GM12891 (cell line): ENCODE measurements at places on chromosomes 2 and 18.

GRCh38 chr2:112606547-112606946 is 22.1 kb downstream of the CHCHD5 start:
- no peak for DNase-seq

- DNase-seq: no peak
Observed at GRCh38 chr2:210536973-210537650, 19.3 kb upstream of the CPS1 start.

DNA sequence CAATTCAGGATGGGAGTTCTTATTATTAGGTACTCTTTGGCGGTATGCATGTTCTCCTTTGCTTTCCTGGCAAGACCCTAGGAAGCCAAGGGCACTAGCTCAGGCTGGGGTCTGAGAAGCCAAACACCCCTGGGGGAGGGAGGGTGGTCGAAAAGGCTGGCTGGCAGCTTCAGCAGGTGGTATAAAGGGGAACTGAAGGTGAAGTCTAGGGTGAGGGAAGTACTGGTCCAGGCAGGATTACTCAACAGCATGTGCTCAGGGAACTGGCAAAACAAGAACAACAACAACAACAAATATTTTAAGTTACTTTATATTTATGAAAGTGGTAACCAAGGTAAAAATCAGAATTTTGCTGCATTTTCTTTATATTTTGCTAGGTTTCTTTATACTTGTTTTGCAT is 40.7 kb upstream of the PCBP1 start:
- no peak for DNase-seq

DNA sequence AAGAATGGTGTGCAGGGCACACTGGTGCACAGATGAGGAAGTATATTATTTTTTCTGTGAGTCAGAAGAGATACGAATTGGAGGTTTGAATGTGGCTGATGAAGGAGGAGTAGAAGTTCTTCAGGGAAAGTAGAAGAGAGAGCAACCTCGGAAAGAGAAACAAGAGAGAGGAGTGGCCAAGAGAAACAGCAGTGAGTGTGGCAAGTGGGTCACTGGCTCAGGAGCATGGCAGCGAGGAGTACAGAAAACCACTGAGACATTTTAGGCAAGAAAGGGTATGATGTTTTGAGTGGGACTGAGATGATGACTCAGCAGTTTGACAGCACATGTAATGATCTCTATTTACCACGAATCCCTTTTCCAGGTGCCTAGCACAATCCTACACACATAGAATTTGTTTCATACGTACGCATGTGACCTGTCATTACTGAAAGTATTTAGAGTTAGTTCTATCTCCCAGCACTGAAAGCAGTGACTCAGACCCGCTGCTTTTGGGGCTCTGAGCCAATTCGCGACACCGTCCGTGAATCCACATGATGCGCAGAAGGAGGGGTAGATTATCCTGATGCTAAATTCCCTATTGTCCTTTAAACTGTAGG is 915.4 kb downstream of the DCDC2C start:
- DNase-seq: no peak

DNA sequence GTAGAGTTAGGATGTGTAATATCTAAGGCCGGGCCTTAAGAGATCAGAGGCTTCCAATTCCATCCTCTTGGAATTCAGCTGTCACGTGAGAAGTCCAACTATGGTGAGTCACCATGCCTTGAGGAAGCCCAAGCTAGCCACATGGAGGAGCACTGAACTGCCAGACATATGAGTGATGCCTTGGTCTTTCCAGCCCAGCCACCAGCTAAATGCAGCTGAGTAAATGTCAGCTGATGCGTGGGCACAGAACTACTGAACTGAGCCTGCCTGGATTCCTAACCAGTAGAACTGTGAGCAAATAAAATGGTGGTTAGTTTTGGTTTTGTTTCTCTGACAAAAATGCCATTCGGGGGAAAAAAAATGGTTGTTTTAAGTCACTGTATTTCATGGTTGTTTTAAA is 153.7 kb upstream of the SERTAD2 start:
- DNase-seq: no peak

GRCh38 chr2:144354953-144355352 is 165.0 kb downstream of the ZEB2 start:
- DNase-seq: no peak

- no peak for DNase-seq
Observed at GRCh38 chr2:198106621-198107385, 302.4 kb downstream of the PLCL1 start.

GRCh38 chr2:168449419-168449818 is 6.7 kb upstream of the CERS6 start:
- no peak for DNase-seq

DNA sequence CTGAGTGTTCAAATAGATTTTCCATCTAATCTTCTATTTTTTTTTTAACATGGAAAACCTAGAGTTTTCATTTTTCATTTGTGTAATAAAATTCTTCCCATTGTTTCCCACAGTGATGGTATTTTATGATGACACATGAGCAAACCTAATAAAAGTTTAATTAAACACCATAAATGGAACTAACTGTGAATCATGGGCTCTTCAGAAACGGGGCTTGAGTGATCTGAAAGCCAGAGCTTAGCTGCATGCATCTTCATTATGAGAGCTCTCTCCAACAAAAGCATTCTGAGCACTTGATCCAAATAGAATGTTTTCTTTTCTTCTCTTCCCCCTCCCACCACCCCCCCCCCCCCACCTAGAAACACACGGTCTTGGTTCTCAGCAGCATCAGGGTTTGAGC is 82.1 kb upstream of the REV1 start:
- no peak for DNase-seq

DNA sequence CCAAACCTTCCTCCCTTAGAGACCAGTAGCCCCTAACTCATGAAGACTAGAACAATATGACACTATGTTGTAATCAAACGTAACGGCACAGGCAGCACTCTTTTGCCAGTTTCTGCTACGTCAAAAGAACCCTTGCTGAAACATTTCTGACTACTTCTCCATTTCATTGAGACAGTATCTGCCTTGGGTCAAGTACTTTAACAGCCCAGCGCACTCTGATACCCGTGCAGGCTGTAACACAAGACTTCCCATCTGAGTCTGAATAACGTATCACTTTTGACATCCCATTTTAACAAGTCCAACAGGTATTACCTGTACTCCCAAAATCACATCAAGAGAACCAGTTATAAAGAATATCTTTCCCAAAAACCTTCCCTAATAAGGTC is 38.4 kb downstream of the TBC1D8 start:
- DNase-seq: no peak

DNA sequence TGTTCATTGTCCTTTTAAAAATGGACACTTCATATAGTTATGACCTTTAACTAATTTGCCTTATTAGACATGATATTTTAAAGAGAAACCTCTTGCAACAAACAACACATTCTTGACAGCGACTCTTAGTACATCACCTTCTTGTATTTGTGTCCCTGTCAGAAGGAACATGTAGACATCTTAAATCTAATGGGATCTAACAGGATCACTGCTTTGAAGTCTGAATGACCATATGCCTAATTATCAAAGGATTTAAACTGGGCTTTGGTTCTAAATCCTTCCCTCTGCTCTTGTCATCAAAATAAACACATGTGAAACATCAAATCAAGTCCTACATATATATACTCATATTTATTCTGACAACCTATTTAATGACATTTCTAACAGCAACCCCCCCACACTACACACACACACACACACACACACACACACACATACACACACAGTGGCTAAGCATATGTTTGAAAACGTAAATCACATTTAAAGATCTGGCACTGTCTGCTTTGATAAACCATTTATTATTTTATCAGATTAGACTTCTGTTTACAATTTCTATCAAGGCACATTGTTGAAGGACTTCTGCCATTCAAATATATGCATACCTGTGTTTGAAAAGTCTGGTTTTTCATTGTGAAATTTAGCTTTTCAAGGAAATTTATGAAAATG is 4.2 kb downstream of the GALNT13 start:
- no peak for DNase-seq

DNA sequence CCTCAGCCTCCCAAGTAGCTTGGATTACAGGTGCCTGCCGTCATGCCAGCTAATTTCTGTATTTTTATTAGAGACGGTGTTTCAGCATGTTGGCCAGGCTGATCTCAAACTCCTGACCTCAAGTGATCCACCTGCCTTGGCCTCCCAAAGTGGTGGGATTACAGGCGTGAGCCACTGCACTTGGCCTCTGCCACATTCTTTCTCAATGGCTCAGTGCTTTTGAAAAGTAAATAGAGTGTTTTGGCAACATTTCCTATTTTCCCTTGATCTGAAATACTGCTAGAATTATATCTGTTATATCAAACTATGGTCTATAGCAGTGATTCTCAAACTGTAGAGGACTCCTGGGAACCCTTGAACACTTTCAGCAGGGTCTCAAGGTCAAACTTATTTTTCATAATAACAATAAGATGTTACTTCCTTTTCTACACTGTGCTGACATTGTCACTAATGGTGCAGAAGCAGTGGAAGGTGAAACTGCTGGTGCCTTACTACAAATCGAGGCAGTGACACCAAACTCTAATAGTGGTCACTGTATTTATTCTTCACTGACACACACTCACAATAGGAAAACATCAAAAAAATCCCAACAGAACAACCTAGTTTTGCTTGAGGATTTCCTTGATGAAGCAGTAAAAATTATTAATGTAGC is 10.6 kb downstream of the DAW1 start:
- no peak for DNase-seq

DNA sequence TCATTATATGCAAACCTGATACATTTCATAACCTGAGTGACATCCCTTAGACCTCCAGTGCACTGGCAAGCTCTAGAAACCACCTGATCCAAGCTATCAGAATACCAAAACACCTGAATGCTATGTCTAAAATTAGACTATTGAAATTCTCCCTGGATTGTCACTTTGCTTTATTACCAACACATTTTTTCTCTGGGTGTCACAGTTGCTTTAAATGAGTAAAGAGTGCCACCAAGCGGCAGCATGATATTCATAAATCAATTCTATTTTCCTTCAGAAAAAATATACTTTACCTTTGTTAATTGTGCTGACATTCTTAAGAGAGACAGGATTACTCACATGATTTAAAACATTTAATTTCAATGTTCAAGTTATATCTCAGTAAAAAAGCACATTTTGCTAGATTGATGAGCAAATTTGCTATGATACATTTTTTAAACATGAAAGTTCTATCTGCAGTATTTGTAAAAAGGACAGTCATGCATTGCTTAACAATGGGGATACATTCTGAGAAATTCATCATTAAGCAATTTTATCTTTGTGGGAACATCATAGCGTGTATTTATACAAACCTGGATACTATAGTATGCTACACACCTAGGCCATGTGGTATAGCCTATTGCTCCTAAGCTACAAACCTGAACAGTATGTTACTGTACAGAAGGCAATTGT is 338.4 kb upstream of the SLC39A10 start:
- peak; percentile 5 for DNase-seq
